Activated T-cell treated with anti-CD3 and anti-CD28 coated beads, Interleukin-2, amount 50 U/mL, for 72 hours (primary cell): ENCODE measurements at places on chromosomes 3 and 15. TPM values are rescaled to one million over a fixed set of nuclear protein-coding genes. Genes with fewer than 3 reads are reported as not detected.

The SCN5A gene
- 0.05 TPM for total RNA-seq

The PP2D1 gene
- not detected for total RNA-seq

The TXNRD3 gene
- total RNA-seq: 2.9 TPM

The TEX55 gene
- total RNA-seq: not detected

The FRMD4B gene
- 77.7 TPM for total RNA-seq

The RASGRP1 gene
- 173 TPM for total RNA-seq

The FBXL2 gene
- total RNA-seq: 0.09 TPM

The MYRIP gene
- not detected for total RNA-seq

The FURIN gene
- 604 TPM for total RNA-seq

The CTDSPL gene
- 7.0 TPM for total RNA-seq

The ZNF35 gene
- 4.9 TPM for total RNA-seq

The KLHL40 gene
- not detected for total RNA-seq

The RTP3 gene
- total RNA-seq: not detected

The RPL35A gene
- 1,874 TPM for total RNA-seq

The PDZRN3 gene
- total RNA-seq: not detected

The SPINT1 gene
- total RNA-seq: 17.3 TPM

The NPAP1 gene
- total RNA-seq: not detected

The PLSCR2 gene
- not detected for total RNA-seq

The NMB gene
- total RNA-seq: 4.0 TPM

The AEN gene
- total RNA-seq: 99.4 TPM

The CDCP1 gene
- total RNA-seq: 2.8 TPM

The TMEM44 gene
- 19.6 TPM for total RNA-seq

The POLQ gene
- total RNA-seq: 17.9 TPM

The AADACL2 gene
- total RNA-seq: not detected

The PTX3 gene
- total RNA-seq: 0.56 TPM

The OCA2 gene
- total RNA-seq: 0.14 TPM

The GPD1L gene
- 20.6 TPM for total RNA-seq

The MRPL3 gene
- 110 TPM for total RNA-seq

The RLBP1 gene
- total RNA-seq: not detected

The ST3GAL6 gene
- total RNA-seq: 0.07 TPM

The LOXL1 gene
- 2.5 TPM for total RNA-seq

The PLA2G4F gene
- 0.07 TPM for total RNA-seq

The PPM1M gene
- total RNA-seq: 119 TPM

The RBMS3 gene
- 2.5 TPM for total RNA-seq

The ABCC5 gene
- 22.4 TPM for total RNA-seq

The SNURF gene
- 21.0 TPM for total RNA-seq

The LIPH gene
- not detected for total RNA-seq

The SV2B gene
- 0.17 TPM for total RNA-seq

The IL16 gene
- 63.2 TPM for total RNA-seq
